Activated CD4-positive, alpha-beta T cell treated with anti-CD3 and anti-CD28 coated beads for 48 hours (primary cell): ENCODE measurements at places on chromosomes 6 and 20.

- DNase-seq, result no peak
Observed at GRCh38 chr6:47479874-47480273, 2.3 kb downstream of the CD2AP start.

DNA sequence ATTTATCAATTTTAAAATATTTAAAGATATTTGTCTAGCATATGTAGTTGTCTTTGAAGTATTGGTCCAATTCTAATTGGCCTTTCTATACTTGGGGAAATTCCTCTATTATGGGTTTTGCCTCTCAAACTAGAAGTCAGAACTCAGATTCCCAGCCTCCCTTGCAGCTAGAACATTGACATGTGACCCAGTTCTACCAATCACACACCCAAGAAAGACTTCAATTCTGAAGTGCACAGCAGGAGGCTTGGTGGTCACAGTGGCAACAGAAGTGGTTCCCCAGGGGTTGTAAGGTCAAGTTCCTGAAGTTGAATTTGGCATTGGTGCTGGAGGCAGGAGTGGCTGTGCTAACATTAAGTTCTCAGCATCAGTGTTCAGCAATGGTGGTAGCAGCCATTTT is 14.8 kb upstream of the FKBP5 start:
- DNase-seq, result no peak

DNA sequence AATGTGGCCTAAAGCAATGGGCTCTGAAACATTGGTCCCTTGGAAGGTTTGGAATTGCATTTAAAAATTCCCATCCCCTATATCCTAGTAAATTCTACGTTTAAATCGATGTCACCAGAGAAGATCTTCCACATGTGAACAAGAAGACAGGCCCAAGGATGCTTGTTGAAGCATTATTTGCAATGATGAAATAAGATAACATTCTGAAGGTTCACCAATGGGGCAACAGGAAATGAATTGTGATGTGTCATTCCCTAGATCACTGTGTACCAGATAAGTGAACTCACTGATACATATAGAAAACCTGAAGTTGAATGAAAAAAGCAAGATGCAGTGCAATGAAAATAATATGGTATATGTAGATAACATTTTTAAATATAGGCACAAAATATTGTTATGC is 464.3 kb upstream of the BTBD3 start:
- DNase-seq, result no peak

DNA sequence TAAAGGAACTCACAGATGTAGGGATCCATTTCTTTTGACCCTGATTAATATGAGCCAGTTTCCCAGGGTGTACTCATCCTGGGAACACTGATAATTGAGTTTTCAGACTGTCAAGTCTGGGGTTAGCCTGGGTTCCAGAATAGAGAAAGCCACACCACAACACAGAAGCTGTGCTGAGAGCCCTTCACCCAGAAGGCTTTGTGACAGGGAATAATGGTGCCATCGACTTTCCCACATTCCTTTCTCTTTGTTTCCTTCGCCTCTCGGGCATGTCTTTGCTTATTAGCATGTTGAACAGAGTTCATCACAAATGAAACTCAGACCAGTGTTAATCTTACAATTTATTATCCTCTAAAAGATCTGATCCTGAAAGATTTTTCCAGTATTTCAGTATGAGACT is 95.0 kb downstream of the TCP11 start:
- no peak for DNase-seq

DNA sequence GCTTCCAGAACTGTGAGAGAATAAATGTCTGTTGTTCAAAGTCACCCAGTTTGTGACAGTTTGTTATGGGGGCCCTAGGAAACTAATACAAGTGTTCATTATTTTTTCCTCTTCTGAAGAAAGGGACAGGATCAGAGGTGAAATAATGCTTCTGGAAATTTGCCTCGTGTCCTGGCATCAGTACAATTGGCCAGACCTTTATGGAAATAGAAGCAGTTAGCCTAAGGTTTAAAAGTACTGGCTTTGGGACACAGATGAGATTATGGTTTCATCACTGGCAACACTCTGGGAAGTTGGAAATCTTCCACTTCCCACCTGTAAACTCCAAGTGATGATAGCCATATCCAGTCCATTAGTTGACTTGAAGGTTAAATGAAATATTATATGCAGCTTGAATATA is 88.7 kb downstream of the PLCB1 start:
- DNase-seq, result no peak

- no peak for DNase-seq
Observed at GRCh38 chr6:119934816-119935215, 585.3 kb upstream of the MAN1A1 start.

DNA sequence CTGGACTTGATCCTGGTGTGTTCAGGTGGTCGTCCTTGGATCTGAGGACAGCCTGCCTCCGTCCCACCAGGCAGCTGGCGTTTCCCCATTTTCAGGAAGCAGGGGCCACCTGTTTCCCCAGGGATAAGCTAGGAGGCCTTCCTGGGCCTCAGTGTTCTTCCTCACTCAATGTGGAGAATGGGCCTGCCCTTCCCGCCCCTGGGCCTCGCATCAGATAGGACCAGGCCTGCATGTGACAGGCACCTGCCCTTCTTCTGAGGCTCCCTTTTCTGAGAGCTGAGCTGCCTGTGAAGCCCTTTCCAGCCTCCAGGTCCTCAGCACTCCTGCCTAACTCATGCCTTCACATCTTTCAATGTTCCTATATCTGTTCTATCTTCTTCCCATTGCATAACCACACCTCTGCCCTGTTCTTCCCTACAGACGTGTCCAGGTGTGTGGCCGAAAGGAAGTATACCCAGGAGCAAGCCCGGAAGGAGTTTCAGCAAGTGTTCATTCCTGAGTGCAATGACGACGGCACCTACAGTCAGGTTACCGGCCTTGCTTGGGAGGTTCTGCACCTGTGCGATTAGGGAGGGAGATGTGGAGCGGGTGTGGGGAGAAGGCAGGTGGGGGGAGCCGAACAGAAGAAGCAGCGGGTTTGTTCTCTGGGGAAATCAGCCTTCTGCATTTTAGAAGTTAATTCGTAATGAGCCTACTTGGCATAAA is 85.1 kb downstream of the SMOC2 start:
- no peak for DNase-seq

DNA sequence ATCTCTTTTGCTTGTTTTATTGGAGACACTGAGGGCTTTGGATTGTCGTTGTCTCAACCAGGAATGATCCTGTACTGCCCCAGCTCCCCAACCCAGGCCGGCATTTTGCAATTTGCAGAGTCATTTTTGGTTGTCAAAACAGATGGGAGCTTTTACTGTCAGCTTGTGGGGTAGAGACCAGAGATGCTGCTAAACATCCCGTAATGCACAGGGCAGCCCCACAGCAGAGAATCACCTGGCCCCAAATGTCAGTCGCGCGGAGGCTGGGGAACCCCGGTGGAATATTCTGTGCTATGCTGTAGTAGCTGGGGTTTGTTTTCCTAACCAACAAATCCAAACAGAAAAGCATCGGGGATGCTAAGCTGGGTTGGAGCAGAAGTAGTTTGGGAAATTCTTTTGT is 99.7 kb downstream of the TSHZ2 start:
- DNase-seq, result peak; percentile 37

GRCh38 chr6:6881438-6882225 is 226.1 kb upstream of the RREB1 start:
- DNase-seq, result no peak

- no peak for DNase-seq
Observed at GRCh38 chr6:27148404-27148795, 99.1 kb upstream of the PRSS16 start.

DNA sequence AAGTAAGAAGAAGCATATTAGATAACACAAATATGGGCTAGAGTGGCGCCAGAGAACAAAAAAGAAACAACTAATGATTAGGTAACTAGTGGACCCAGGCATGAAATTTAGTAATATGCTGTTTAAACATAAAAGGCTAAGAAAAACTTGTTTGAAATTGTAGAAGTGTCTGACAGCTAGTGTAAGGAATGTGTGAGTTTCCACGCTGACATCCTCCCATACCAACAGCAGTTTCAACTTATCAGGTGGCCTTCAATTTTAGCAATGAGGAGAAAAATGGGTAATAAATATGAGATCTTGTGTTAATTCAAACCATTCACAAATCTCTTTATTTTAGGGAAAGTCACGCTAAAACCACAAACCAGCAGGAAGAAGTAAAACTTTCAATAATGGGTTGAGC is 440.2 kb upstream of the FLRT3 start:
- no peak for DNase-seq

- no peak for DNase-seq
Observed at GRCh38 chr6:21828704-21829103, 235.2 kb downstream of the SOX4 start.

DNA sequence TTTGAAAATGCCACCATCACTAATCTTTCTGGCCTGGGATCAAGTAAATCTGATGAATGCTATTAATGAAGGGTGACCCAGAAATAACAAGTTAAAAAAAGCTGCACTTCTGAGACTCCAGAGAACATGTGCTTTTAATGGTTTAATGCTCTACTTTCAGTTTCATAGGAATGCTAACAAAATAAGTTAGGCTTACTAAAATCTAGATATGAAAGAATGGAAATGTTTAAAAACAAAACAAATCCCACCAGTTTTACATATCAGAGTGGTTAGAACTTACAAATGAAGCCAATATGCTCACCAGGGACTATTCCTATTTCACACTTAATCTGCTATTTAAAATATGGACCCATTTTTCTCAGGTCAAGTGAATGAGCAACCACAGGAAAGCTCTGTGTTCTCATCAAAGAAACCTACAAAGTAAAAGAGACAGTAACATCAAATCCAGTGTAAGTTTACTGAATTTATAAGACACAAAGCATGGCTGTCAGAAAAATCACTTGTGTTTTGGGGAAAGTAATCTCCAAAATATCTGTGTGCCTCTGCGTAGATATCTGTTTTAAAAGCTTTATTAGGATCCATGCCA is 40.3 kb downstream of the FYN start:
- no peak for DNase-seq

- no peak for DNase-seq
Observed at GRCh38 chr6:71033171-71033570, 76.3 kb upstream of the B3GAT2 start.

- DNase-seq, result peak; percentile 74
Observed at GRCh38 chr6:87473419-87473903, 687 bp downstream of the SLC35A1 start.

DNA sequence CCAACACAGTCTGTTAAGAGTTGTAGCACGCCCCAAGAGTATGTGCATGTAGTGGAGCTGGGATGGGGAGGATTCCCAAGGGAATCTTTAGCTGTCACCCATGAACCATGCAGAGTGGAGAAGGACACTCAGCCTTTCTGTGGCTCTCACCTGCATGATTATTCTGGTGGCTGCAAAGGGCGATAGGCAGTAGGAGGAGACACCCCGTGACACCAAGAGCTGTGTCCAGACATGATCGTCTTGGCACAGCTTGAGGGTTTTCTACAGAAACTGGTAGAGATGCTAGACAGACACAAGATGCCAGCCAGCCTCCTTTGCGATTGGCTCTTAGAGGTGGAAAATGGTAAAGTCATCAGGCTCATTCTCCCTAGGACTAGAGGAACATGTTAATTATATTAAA is 3.1 kb upstream of the CSE1L start:
- DNase-seq, result no peak

- no peak for DNase-seq
Observed at GRCh38 chr20:54083459-54083858, 13.1 kb upstream of the BCAS1 start.

DNA sequence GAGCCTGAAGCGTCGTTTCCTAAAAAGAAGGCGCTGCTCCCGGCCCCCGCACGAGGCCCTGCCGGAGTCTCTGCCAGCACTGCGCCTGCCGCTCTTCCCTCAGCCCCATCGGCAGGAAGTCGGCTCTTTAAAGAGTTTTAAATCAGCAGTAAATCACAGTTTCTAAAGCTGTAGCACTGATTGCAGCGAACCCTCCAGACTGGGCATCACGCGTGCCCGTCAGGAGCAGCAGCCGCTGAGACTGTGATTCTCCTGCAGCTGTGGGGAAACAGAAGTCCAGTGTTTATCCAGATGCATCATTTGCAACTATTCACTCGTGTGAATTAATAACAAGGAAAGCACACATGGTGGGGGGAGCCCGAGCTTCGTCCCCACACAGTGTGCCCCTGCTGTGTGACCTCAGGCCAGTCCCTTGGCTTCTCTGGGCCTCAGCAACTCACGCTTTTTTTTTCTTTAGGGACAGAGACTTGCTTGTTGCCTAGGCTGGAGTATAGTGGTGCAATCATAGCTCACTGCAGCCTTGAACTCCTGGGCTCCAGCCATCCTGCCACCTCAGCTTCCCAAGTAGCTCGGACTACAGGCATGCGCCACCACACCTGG is 28.3 kb downstream of the DLL1 start:
- no peak for DNase-seq

DNA sequence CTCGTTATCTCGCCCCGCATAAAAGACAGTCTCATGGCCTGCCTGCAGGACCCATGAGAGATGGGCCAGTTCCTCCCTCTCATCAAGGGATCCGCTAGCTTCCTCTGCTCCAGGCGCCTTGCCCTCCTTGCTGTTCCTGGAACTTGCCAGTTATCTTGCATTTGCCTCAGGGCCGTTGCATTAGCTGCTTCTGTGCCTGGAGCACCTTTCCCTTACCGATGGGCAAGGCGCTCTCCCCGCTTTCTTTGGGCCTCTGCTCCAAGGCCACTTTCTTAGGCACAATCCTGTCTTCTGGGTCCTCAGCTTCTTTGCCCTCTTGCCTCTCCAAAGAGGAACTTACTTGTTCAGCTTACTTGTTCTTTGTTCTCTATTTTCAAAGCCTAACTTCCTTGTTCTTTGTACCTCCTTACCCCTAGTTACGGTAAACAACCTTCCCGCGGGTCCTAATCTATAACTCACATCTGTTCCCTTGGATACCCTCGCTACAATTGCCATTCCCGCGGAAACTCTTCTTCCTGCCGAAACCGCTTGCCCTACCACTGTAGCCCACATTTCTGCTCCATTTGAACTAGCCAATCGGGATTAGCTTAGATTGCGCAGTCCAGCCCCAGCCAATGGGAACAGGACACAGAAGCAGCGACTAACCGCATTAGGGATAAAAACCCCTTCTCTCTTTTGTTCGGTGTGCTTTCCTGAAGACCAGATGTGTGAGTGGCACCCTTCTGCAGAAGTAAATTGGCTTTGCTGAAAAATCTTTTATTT is 887 bp upstream of the NSFL1C start:
- peak; percentile 12 for DNase-seq

DNA sequence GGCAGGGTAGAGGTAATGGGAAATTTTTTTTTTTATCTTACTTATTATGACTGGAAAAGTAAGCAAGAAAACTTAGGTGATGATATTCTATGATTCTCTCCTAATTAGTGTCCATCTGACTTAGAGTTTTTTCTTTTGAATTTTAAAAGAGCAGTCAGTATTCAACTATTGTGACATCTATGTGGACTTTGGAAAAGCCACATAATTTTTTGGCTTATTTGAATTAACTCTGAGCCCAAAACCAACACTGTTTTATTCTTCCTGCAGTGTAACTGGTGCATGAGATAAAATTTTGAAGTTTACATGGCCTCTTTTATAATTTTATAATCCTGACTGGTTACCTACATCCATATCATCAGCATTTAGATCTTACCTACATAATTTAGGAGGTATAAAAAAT is 619.7 kb downstream of the EPM2A start:
- DNase-seq, result no peak

GRCh38 chr6:77341058-77341986 is 122.0 kb downstream of the HTR1B start:
- no peak for DNase-seq

- DNase-seq, result no peak
Observed at GRCh38 chr6:15987569-15987968, 141.3 kb upstream of the MYLIP start.
